ENCODE measurements at places on chromosomes 16 and 17. TPM values are rescaled to one million over a fixed set of nuclear protein-coding genes. Genes with fewer than 3 reads are reported as not detected.

- DNase-seq, result no peak
Observed at GRCh38 chr16:20042848-20043247, 30.8 kb downstream of the GPR139 start.

DNA sequence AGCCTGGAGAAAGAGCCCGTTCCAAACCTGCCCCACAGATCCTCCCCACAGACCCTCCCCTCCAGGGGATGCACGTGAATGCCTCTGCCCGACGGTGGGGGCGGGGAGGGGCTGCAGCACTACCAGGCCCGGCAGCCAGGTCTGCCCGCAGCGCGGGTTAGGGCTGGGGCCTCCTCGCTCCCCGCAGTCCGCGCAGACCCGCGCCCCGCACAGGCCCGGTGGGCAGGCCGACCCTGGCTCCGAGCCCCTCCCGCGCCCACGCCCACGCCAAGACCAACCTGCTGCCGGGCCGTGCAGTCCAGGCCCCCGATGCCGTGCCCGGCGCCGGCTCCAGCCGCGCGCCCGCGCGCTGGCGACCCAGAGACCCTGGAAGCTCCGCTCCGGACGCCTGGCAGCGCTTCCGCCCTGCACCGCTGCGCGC, at the start of gene RPUSD1:
Gene RPUSD1, minus strand, starts transcription at position 404 of the 421 bp plus-strand sequence. CDS start 644 bp downstream, outside the sequence.
- peak; percentile 40 for DNase-seq

Gene ZC3H7A
- 28.2 TPM for total RNA-seq

DNA sequence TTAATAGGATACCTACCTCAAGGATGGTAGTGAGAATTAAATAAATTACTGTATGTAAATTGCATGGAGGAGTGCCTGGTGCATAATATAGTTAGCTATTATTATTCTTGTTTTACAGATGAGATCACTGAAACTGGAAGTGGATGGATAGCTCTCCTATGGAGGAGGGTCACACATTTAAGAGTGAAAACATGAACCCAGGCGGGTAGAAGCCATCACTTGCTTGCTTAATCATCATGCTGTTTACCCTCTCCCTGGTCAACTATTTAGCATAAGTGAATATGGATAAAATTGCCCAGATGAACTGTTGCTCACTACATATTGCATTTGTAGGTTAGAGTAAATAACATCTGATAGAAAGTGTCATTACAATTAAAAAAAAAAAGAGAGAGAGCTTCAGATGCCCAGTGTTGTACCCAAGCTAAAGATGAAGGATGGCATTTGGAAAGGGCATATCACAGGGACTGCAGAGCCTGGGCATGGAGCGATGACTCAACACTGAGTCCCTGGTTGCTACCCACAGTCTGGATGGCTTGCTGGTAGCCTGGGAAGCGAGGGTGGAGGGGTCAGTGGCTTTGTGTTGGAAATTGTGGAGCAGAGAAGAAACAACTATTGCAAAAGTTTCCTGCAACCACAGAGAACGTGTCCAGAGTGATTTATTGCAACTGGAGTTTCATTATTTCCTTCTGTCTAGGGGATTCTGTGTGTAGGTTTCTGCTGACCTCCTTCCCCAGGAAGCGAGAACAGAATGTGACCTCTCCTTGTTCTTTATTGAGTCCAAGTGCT, 414.4 kb downstream of the SHISA9 start:
- DNase-seq, result no peak

GRCh38 chr17:830950-831349, 48.8 kb downstream of the MRM3 start:
- DNase-seq, result no peak

Gene CA4
- total RNA-seq, result 3.1 TPM

Gene G6PC1
- total RNA-seq, result not detected

- no peak for DNase-seq
Observed at GRCh38 chr16:66168777-66169176, 197.7 kb upstream of the CDH5 start.

- no peak for DNase-seq
Observed at GRCh38 chr17:27524594-27524993, 68.3 kb downstream of the KSR1 start.

Gene TNFRSF13B
- total RNA-seq, result not detected

GRCh38 chr17:43620147-43620546, 41.6 kb downstream of the MEOX1 start:
- no peak for DNase-seq

GRCh38 chr17:69062860-69063581, 2.3 kb upstream of the ABCA9 start:
- DNase-seq, result no peak

DNA sequence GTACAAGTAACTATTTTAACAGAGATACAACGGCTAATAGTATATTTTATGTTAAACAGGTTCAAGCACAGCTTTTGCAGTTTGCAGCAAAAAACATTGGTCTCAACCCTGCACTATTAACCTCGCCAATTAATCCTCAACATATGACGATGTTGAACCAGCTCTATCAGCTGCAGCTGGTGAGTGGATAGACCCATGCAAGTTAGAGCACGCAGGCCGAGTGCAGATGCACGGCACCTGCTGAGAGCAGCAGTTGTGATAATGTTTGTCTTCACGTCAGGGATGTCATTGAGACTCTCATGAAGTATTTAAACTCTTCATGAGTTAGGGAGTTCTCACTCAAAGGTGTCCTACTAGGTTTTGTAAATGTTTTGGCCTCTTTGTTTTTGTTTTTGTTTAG, 45.6 kb downstream of the TMC6 start:
- DNase-seq, result no peak

- no peak for DNase-seq
Observed at GRCh38 chr16:66035096-66035495, 331.4 kb upstream of the CDH5 start.

DNA sequence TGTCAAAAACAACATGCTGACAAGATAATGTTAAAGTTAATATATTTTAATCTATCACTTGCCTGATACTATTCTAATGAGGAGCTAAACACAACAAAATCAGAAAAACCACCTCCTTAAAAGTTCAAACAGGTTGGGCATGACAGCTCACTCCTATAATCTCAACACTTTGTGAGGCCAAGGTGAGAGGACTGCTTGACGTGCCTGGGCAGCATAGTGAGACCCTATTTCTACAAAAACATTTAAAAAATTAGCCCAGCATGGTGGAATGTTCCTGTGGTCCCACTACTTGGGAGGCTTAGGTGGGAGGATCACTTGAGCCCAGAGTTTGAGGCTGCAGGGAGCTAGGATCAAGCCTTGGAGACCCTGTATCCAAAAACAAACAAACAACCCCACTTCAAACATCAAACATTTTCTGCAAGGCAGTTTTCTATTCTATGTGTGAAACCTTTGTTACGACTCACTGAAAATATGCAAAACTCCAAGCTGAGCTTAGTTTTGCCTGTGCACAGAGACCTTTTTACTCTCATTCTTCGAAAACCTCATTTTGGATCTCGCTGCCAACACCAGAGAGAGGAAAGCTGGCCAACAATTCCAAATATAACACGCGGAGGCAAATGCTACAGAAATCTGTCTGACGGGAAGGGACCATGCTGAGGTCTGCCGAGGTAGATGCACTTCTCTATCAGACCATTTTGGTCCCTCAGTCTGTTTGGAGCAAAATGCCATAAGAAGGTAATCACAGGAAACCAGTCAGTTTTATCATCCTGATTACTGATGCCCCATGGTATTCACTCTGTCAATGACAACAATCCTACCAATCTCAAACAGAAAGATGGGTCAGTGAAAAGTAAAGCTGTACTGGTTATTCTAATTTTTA, 6.2 kb downstream of the PHF12 start:
- no peak for DNase-seq

GRCh38 chr17:82517230-82517865, 2.2 kb upstream of the FOXK2 start:
- no peak for DNase-seq

GRCh38 chr16:68328151-68328859, 17.5 kb downstream of the PRMT7 start:
- DNase-seq, result peak; percentile 79

Gene MNT
- 12.7 TPM for total RNA-seq

DNA sequence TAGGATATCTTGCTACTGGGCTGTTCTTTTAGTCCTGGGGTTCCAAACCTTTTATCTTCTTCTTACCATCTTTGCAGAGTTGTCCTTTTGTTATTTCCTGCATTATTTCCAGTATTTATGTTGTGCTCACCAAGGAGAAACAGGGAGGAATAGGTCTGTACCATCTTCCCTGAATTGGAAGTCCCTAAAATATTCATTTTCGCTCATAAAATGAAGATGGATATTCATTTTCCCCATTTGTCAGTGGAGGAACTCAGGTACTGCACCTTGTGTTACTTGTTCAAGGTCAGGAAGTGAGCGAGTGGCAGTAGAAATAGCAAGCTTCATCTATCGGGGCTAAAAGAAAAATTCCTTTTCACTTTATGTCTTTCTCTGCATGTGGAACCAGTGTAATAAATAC, 989.7 kb downstream of the CDH11 start:
- no peak for DNase-seq

Gene ANKS3
- 11.0 TPM for total RNA-seq

Gene KRT9
- total RNA-seq, result not detected

Gene TEX19
- not detected for total RNA-seq

GRCh38 chr16:68447653-68448359, 502 bp downstream of the SMPD3 start:
- DNase-seq, result no peak

DNA sequence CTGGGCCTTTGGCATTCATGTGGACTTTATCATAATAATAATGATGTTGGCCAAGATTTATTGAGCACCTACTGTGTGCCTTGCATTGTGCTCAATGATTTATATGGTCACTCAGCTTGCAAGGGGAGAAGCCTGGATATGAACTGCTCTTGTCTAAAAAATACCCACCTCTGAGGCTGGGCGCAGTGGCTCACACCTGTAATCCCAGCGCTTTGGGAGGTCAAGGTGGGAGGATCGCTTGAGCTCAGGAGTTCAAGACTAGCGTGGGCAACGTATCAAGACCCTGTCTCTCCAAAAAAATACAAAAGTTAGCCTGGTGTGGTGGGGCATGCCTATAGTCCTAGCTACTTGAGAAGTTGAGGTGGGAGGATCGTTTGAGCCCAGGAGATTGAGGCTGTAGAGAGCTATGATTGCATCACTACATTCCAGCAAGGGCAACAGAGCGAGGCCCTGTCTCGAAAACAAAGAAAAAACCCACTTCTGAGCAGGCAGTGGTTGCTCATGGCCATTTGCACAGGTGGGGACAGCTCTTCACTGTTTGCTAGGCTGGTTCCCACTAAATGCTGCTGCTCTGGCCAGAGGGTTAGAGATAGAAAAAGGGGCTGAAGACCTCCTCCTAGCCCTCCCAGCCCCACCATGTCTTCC, 4.3 kb upstream of the ADGRG1 start:
- DNase-seq, result no peak

DNA sequence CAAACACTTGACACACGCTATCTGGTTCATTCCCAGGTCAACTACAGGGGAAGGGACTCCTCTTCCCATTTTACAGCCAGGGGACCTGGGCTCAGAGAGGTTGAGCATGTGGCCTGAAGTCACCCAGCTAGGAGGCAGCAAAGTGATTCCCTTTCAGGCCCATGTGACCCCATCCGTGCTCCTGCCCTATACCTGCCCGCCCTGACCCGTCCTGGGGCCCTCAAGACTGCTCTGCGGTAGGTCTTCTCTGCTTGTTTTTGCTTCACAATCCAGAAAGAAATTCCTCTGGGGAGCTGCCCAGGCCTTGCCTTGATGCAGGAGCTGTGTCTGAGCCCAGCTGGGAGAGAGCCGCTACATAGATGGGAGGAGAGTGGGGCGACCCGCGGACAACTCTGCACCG, 161.4 kb downstream of the SDK2 start:
- DNase-seq, result no peak

DNA sequence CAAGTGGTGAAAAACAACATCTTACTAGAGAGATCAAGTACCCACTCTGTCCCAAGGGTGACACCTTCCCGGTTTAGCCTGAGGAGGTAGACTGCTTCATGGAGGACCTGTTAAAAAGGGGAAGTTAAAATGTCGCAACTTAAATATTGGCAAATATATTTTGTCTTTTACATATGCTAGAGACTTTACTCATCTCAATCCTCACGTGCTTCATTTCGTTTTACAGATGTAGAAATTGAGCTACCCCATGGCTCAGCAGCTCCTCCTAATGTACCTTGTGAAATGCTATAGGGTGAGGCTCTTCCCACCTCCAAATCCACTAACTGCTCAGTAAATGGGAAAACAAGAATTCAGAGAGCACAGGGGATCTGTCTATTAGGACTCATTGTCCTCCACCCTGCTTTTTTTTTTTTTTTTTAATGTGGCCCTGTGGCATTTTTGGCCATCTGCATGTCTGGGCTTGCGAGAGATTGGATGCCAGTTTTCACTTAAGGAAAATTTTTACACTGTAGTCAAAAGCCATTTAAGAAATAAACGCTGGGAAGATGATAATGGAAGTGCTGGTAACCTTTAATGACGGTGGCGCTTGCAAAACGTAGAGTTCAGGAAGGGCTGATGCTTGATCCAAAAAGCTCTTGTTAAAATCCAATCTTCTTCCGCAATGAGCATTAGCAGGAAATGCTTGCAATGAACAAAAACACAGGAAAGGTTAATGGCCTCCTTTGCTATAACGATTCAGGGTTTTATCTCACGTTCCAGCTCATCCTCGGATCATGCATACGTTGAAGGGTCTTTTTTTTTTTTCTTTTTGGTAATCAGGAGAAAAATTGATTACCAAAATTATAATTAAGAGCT, 39.8 kb downstream of the HSBP1 start:
- no peak for DNase-seq

- DNase-seq, result no peak
Observed at GRCh38 chr17:35046740-35047283, 16.7 kb downstream of the RFFL start.

DNA sequence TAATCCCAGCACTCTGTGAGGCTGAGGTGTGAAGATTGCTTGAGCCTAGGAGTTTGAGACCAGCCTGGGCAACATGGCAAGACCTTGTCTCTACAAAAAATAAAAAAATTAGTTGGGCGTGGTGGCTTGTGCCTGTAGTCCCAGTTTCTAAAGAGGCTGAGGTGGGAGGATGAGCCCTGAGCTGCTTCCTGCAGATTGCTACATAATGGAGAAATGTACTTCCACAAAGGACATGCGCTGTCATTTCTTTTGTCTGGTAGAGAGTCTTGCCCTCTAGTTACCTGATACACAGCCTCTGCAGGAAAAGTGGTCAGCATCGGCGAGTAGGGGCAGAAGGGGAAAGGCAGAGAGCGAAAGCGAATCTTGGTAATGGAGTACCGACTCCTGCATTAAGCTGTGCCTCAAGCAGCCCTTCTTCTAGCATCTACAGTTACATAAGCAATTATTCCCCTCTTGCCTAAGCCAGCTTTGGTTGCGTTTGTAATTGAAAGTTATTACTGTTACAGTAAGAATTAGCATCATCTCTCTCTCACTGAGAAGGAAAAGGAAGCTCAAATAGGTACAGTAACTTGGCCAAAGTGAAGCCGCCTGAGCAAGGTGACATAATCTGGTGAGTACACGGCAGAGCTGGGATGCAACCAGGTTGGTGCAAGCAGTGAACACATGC, 18.5 kb upstream of the GGA2 start:
- DNase-seq, result no peak

Gene HS3ST3A1
- total RNA-seq, result 0.27 TPM

Measured in left cardiac atrium (tissue), 4 donors.